Omental fat pad (tissue), 4 donors: ENCODE measurements at places on chromosomes 7 and 10. TPM values are rescaled to one million over a fixed set of nuclear protein-coding genes. Genes with fewer than 3 reads are reported as not detected.
A peak's percentile ranks its signal among the peaks of the same experiment; 100 is the strongest.

Gene CFAP43
- not detected for total RNA-seq

Gene ZRANB1
- 34.0 TPM for total RNA-seq

Gene ATOH7
- total RNA-seq: not detected

Gene STYXL1
- 20.0 TPM for total RNA-seq

Gene TMEM270
- not detected for total RNA-seq

Gene DBF4
- total RNA-seq: 21.4 TPM

Gene CHPF2
- total RNA-seq: 44.9 TPM

Gene INSIG1
- total RNA-seq: 85.6 TPM

Gene PTPRE
- total RNA-seq: 89.7 TPM

Gene ADARB2
- total RNA-seq: 0.13 TPM

Gene OPN4
- total RNA-seq: not detected

Gene HOXA3
- total RNA-seq: 1.8 TPM

Gene UBTD1
- 22.8 TPM for total RNA-seq

DNA sequence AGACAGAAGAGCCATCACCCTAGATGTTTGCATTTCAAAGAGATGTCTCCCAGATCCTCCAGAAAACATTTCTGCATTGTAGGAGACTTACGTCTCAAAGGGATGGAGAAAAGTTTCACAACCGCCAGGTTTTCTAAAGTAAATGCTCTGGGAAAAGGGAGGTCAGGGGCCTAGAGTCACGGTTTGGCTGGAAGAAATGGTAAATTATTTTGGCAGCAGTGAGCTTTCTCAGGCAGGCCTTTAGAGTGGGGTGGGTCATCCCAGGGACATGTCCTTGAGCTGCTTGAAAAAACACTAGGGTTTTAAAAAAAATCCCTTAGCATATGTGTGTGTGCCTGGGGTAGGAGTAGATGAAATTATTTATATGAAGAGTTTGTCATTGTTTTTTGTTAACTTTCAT, 728.8 kb downstream of the TYW1 start:
- DNase-seq: no peak

DNA sequence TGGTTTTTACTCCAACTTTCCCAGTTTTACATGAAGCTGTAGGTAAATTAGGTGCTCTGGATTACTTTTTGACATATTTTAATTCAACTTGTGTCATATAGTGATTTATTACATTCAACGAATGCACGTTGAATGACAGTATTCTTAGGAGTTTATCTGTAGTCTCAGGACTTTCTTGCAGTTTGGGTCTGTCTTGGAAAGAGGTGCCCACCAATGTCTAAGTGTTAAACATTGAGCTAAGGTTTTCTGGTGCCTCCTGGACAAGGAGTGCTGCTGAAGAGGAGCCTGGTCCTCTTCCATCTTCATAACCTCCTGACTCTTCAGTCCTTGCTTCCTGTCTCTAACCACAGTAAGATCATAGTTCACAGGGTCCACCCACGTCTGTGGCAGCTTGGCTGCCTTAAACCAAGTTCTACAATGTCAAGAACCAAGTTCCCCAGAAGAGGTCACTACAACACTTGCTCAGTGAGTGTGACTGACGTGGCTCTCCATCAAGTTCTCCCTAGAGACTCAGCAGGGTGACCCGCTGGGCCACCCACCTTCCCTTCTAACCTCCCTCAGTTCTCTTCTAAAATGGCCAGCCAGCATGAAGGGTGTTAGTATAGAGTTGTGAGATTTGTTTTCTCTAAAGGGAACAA, 6.1 kb downstream of the NPY start:
- no peak for DNase-seq

DNA sequence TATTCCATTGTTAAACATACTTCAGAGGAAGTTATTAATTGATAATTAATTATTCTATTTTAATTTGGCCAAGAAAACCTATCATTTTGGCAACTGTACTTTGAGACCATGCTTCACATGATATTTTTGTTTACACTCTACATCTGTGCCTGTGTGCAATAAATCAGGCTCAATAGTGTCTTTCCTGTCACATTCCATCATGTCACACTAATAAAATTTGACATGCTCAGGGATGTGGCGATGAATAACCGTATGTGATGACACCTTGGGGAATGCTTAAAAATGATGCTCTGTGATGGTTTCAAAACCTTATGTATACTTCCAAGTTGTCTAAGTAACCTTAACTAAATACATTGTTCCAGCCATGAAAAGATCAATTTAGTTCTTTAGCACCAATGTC, 364.6 kb upstream of the TEX47 start:
- no peak for DNase-seq

DNA sequence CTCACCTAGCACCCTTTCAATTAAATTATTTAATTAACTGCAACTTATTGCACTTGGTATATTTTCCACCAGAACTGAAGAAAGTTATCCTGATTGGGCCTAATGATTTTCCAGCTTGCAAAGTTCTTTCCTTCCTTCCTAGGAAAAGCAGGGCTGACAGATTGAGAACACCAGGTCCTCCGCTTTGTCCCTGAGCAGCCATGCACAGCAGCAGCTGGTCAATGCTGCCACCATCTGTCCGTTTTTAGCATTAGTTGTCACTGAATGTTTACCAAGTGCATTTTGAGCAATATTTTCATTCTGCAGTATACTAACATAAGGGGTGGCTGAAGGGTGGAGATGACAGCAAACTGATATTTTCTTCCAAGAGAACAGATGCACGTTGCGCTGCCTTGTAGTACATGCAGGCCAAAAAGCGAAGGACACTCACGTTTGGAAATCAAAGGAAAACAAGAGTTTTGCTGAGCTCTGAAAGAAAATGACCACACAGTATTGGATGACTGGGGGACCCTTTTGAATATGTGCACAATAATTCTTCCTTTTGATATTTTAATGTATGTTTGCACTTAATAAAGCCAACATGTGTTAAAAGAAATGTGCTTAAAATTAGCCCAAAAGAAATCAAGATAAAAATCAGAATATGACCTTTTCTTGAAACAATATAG, 248.8 kb upstream of the PTN start:
- DNase-seq: no peak

DNA sequence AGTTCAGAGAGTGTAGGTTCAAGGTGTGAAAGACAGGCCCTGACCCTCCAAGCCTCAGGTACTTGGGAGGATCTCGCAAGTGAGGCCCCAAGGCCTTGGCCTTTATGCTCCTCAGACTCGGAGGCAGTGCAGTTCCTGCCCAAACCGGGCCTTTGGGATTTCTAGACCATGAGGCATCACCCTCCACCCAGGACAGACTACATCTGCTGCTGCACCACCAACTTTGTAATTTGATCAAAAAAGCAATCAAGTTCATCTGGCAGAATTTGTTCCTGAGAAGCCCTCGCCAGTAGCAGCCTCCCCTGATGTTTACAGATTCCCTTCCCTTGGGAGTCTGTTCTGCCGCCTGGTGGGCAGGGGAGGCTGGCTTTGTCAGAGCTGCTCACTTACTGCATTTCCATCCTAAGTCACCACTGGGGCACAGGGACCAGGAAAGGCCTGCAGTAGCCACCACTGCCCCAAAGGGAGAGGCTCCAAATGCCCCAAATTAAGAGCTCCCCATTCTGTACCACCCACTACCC, 2.1 kb downstream of the CAMK2G start:
- no peak for DNase-seq

GRCh38 chr10:132726951-132727350, 59.0 kb downstream of the NKX6-2 start:
- no peak for DNase-seq

- DNase-seq: no peak
Measured at GRCh38 chr7:44530990-44531389, 10.1 kb downstream of the NPC1L1 start.

DNA sequence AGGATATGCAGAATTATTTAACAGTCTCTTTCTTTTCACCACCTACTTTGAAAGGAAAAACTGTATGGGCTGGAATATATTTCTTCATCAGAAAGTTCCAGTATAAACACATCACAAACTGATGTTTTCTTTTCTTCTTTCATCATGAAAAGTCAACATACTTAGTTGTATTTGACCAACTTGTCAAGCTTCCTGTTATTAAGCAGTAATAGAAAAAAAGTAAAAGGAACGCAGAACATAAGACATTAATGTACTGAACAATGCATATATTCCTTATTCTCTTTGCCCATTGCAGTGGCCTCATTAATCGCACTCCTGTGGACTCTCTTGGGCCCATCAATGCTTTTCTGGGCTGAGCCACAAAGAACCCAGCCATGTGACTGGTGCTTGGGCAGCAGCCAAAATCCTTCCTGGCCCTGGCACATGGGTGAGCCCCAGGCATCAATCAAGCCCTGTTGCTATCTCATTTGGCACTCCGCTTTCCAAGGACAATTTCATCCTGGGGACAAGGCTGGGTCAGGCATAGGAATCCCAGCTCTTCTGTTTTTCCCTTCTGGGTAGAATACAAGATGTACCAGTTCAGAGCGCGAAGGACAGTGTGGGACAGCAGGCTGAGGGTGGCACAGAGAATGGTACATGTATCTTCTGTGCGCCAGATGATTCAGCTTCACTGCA, 42.3 kb downstream of the RHOBTB1 start:
- DNase-seq: no peak

GRCh38 chr7:1412322-1413261, 46.7 kb downstream of the MICALL2 start:
- peak; percentile 62 for DNase-seq

DNA sequence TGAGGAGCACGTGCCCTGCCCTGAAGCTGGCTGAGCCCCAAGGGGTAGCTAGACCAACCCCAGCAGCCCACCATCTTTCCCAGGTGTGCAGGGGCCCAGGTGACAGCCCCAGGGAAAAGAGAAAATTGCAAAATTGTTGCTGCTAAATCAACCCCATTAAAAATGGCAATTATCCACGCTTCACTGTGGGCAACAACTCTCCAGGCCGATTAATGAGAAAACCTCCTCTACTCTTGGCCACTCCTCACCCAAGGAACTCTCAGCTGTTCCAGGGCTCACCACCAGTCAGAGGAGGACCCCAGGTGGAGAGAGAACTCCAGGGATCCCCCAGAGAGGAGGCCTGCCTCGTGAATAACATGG, 516.1 kb upstream of the MGMT start:
- DNase-seq: no peak

- no peak for DNase-seq
Measured at GRCh38 chr10:49558190-49558589, 19.3 kb upstream of the ERCC6 start.

DNA sequence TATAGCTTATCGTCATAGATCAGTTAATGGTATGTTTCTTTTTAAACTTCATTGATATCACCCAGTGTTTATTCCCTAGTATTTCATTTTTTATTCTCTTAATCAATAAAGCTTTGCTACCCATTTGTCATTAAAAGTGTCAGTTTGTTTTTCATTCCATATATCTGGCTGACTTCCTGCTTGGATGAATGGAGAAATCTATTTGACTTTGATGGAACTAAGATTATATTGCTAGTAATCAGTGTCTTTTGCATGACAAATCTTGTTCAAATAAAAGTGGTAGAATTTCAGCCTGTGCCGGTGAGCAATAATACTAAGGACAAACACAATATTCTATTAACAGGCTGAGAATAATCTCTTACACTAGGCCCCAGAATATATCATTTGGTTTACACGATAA, 203.3 kb downstream of the SEC23IP start:
- no peak for DNase-seq

- no peak for DNase-seq
Measured at GRCh38 chr7:2934211-2934731, 90.2 kb upstream of the GNA12 start.

DNA sequence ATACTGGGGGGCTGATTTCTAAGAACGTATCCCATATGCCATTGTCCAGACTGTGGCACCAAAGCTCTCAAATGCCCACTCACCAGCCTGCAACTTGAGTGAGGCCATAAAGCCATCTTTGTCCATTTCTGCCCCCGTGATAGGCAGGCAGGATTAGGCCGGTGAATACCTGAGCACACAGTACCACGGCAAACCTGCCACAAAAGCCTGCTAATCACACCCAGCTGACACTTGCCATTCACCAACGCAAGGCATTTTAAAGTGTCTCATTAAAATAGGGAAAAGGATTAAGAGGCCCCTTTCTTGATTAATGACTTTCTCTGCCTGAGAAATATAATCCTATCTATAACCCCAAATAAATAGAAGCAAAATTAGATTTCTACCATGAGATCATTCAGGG, 111.4 kb upstream of the NANOS1 start:
- DNase-seq: no peak

GRCh38 chr7:129529643-129530042, 27.3 kb downstream of the SMKR1 start:
- no peak for DNase-seq

- DNase-seq: peak; percentile 5
Measured at GRCh38 chr7:1696671-1697498, 26.8 kb downstream of the ELFN1 start.

DNA sequence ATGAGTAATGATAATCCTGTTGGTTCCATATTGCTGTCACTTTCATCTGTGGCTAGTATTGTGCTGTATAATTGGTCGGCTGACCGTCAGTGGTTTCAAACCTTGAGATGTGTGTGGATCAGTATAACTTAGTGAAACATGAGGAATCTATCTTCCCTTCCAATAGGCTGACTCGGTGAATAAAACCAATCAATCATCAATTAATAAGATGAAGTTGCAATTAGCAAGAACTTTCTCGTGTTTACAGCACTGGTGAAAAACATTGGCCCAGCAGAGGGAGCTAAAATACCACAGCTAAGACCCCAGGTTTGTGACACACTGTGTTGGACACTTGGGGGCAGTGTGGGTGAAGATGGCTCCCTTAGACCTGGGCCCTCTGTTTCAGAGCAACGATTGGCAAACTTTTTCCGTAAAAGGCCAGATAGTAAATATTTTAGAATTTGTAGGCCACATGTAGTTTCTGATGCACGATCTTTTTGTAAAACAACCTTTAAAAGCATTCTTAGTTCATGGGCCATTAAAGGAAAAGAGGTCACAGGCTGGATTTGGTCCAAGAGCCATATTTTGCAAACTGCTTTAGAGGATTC, 47.8 kb downstream of the STRA8 start:
- DNase-seq: peak; percentile 67

GRCh38 chr7:1474736-1475135, 15.5 kb upstream of the MICALL2 start:
- no peak for DNase-seq

DNA sequence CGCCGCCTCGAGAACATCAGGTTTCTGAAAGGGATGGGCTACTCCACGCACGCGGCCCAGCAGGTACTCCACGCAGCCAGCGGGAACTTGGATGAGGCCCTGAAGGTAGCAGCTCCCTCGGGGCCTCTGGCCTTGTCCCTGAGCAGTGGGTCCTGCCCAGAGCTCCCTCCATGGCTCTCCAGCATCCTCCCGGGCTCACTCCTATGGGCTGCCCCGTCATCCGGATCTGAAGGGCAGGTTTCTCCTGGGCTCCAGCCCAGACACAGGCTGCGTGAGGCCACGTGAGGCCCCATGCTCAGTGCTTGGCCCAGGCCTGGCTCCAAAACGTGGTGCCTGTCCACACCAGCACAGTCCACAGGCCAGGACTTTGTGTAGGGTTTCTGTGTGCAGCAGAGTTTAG, 32.5 kb downstream of the NUB1 start:
- DNase-seq: no peak

GRCh38 chr10:61284222-61284890, 168.8 kb downstream of the TMEM26 start:
- DNase-seq: no peak

GRCh38 chr7:139600306-139600705, 76.8 kb downstream of the CLEC2L start:
- DNase-seq: no peak

- DNase-seq: no peak
Measured at GRCh38 chr7:133155642-133156041, 73.8 kb upstream of the CHCHD3 start.

GRCh38 chr7:100895701-100895955, at the start of gene ACHE:
ACHE (minus strand) TSS chr7:100895888; CDS start chr7:100894232, 1,656 bp downstream.
- DNase-seq: no peak

- no peak for DNase-seq
Measured at GRCh38 chr10:76998451-76998850, 639.2 kb downstream of the KCNMA1 start.

GRCh38 chr7:42085531-42085930, 151.5 kb downstream of the GLI3 start:
- DNase-seq: no peak
